ENCODE measurements at places on chromosomes 5 and 9. TPM values are rescaled to one million over a fixed set of nuclear protein-coding genes. Genes with fewer than 3 reads are reported as not detected.

DNA sequence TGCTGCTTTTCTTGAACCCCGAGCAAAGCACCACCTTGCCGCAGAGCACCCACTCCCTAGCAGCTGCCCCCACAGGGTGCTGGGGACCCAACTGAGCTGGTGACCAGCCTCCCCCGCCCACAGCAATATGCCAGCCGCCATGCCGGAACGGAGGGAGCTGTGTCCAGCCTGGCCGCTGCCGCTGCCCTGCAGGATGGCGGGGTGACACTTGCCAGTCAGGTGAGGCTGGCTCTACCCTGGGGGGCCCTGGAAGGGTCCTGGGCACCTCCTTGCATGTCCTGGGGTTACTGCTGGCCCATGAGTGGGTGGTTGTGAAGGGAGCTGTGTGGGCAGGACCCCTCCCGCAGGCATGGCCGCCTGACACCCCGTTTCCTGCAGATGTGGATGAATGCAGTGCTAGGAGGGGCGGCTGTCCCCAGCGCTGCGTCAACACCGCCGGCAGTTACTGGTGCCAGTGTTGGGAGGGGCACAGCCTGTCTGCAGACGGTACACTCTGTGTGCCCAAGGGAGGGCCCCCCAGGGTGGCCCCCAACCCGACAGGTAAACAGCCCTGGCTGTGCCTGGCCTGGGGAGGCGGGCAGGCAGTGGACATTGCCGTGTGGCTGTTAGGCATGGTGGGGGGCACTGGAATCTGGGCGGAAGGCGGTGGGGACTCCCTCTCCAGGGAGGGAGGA, 7.2 kb downstream of the EGFL7 start:
- DNase-seq: no peak

DNA sequence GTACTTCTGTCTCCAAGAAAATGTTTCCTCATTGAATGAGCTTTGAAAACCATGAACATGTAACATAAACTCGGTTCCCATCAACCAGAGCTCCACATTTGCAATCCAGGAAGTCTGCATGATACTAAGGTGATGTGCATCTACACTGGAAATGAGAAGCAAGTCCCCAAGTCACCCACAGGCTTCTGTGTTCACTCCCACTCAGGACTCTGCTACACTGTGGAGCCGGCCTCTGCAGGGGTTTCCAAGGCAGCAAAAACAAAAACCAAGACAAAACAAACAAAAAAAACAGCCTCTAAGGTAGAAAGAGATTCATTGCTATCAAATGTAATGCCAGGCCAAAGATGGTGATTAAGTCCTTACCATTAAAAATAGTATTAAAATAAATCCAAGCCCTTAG, 593.7 kb downstream of the IRX1 start:
- no peak for DNase-seq

- DNase-seq: no peak
Measured at GRCh38 chr5:176736301-176736930, 73.9 kb upstream of the UNC5A start.

PCDHB7 gene
- 0.55 TPM for total RNA-seq

Measured in mucosa of descending colon (tissue), 3 donors.